ENCODE measurements at places on chromosomes 4 and X. TPM values are rescaled to one million over a fixed set of nuclear protein-coding genes. Genes with fewer than 3 reads are reported as not detected.

The CPLX1 gene
- polyA plus RNA-seq, result 3.8 TPM

GRCh38 chr4:184669251-184669650 lies 19.7 kb downstream of the PRIMPOL start:
- no peak for DNase-seq

- DNase-seq, result no peak
Observed at GRCh38 chrX:134444681-134445080, 15.3 kb upstream of the HPRT1 start.

GRCh38 chrX:16796298-16796697 lies 10.0 kb downstream of the TXLNG start:
- no peak for DNase-seq

- no peak for DNase-seq
Observed at GRCh38 chr4:188266386-188266785, 127.1 kb downstream of the TRIML1 start.

DNA sequence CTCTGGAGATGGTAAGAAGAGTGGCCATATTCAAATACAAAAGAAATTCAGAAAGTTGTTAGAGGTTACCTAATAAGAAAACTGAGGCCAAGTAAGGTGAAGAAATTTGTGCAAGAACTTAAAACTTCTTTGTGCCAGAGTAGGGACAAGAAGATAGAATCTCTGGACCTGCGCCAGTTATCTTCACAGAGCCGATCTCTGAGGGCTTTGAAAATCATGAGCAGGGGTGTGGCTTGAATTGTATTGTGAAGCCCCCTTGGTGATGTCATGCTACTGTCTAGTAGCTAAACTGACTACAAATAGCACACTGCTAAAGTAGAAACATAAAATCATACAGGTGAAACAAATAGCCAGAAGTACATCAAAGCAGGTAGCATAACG lies 184.6 kb downstream of the UGT8 start:
- DNase-seq, result no peak

DNA sequence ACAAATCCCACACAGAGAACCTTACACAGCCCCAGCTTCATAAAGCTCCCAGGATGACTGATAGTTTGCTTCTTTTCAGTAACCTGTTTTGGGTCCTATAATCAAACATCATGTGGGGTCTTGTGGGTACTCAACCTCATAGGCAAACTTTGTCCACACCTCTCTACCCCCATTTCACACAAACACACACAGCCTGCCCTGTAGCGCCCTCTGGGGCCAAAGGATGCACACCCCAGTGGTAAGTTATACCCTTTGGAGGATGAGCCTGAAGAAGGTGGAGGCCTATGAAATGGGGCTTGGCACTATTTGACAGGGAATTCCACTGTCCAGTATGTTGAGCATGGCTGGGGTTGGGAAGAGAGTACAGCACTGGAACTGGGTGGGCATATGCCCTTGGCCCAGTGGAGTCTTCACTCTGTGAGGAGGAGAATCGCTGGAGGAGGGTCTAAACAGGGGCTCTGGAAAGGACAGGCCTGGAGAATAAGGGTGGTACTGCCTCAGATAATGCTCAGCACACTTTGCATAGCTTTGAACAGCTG lies 30.5 kb upstream of the COL25A1 start:
- no peak for DNase-seq

The GPAT3 gene
- polyA plus RNA-seq, result 16.6 TPM

GRCh38 chr4:68369142-68369805 lies 19.4 kb upstream of the YTHDC1 start:
- DNase-seq, result no peak

The NPY2R gene
- polyA plus RNA-seq, result 0.33 TPM

The TCEAL7 gene
- 45.0 TPM for polyA plus RNA-seq

- DNase-seq, result no peak
Observed at GRCh38 chr4:16687845-16688244, 210.6 kb downstream of the LDB2 start.

The BMP2K gene
- 22.5 TPM for polyA plus RNA-seq

GRCh38 chr4:13704761-13705160 lies 77.2 kb upstream of the BOD1L1 start:
- DNase-seq, result no peak

The IL9R gene
- 0.25 TPM for polyA plus RNA-seq

The PLP1 gene
- polyA plus RNA-seq, result 7.3 TPM

DNA sequence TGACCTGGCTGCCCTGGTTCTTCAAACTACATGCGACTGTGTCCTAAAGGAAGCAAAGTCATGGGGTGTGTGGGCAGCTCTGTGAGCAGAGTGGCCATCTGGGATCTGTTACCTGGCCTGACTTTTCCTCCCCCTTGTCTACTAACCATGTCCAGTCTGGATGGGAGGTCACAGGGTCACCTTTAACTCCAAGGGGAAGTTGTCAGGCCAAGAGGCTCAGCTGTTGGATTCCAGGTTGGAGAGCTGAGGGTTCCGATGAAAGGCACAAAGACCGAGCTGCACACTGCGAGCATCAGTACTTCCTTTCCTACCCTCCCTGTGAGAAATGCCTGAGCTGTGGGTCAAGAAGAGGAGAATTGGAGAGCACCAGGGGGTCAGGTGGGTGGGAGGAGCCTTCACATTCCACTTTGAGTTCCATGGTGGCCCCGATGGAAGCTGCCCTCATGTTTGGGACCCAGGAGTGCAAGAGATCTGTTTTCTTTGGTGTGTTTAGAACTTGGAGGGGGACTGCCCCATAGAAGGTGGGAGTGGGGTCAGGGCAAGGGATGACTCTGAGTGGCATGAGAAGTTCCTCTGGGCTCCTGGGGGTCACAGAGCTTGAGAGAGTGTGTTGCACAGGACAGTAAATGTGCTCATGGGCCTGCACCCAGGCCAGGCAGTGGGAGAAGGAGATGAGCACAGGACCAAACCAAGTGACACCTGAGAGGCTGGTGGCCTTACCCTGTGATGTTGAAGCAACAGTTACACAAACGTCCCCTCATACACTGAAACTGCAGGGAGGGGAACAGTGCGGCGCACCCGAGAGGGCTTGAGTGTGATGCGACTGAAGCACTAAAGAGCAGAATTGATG lies 36.2 kb downstream of the RGS12 start:
- no peak for DNase-seq

The TSPAN5 gene
- 26.5 TPM for polyA plus RNA-seq

DNA sequence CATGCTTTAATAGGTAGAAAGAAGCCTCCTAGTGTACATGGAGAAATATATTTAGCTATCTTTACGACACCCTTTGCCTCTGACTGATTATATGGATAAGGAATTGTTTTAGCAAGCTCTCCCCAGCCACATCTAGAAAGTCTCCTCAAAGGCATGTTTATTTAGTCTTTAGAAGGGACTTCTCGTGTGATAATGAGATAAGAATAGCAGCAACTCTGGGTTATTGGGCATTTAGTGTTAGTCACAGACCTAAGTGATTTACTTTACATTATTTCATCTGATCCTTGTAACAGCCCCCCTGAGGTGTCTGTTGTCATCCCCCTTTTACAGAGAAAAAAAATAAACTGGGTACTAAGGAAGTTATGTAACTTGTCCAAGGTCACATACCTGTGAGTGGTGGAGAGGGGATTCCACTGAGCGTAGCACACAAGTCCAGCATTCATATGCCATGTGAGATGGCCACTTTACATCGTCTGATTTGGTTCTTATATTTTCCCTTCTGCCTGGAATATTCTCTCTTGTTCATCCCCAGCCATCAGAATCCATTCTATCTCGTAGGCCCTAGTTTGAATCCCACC lies 77.7 kb downstream of the TSPAN7 start:
- no peak for DNase-seq

- DNase-seq, result no peak
Observed at GRCh38 chrX:73562984-73563737, at the start of gene CHIC1. TSS of gene CHIC1 (plus strand) at chrX:73563197. CDS start at chrX:73563285, 88 bp downstream.

The UCP1 gene
- polyA plus RNA-seq, result 0.21 TPM

The AFAP1 gene
- polyA plus RNA-seq, result 24.7 TPM

- no peak for DNase-seq
Observed at GRCh38 chrX:131778269-131779218, 234.7 kb downstream of the OR13H1 start.

DNA sequence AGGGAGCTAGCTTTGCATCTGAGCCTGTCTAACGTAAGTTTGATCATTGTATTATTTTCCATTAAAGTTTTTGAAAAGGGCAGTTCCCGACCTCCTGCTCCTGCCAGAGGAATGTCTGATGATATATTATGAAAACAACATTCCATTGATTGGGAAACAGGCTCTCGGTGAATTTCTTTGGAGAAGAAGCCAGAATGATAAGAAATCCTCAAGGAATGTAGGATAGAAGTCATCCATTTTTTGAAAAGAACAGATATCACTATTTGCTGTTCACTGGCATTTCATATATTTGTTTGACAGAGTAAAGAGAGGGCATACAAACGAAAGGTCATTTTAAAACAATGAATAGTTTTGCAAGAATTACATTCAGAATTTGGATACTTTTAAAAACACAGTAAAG lies 781.0 kb upstream of the HTR2C start:
- DNase-seq, result no peak

The APBB2 gene
- polyA plus RNA-seq, result 44.4 TPM

The NLGN3 gene
- polyA plus RNA-seq, result 6.0 TPM

DNA sequence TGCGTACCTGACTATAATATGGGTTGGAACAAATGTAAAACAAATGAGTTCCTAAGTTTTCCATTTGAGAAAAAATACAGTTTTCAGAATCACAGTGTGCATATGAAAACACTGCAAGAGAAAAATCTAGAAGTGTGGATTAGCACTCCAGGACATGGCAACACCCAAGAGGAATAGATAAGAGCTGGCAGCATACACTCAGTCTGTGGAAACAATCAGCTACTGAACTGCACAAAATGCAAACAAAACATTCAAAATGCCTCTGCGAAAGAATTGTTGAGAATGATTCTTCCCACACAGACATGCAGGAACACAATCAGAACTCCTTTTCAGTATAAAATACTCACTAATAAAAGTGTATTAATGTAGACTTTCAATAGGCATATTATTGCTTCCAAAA lies 39.9 kb downstream of the ATP8A1 start:
- no peak for DNase-seq
